ENCODE measurements at places on chromosomes 5 and 9. TPM values are rescaled to one million over a fixed set of nuclear protein-coding genes. Genes with fewer than 3 reads are reported as not detected.
A peak's percentile ranks its signal among the peaks of the same experiment; 100 is the strongest.

DNA sequence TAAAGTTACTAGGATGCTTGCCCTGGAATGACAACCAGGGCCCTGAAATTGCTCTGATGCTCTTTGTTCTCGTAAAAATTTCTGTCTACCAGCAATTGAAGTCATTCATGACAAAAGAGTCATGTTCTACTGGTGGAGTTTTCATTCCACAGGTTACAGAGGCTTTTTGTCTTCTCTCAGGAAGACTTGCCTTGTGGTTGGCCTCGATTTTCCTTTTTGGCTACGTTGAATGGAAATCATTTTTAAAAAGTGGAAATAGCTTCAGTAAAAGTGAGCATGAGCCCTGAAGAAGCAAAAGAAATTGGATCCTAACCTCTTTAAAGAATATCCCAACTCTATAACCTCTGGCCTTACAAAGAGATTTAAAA lies 255.2 kb downstream of the AOPEP start:
- H3K36me3 ChIP-seq, result no peaks in the 10 kb centered on the region
- no peak overlapping the region for H3K4me3 ChIP-seq
- DNase-seq, result no peak
- no peak overlapping the region for H3K27ac ChIP-seq
- no peaks in the 10 kb centered on the region for H3K27me3 ChIP-seq

The TMEFF1 gene
- not detected for total RNA-seq

DNA sequence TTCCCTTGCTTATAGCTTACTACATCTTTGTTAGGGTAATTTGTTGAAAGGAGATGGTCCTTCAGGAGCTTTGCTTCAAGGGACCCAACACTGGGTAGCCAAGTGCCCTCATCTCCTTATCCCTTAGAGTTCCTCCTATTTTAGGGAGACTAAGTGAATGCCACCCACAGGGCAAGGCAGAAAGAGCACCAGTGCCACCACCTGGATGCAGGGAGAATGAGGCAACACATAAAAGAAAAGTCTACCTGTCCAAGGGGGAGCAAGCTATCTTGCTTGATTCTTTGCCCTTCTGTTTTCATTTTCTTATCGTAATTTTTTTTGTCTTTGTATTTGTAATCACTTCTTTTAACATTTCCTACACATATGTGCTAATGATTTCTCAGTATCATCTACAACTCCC lies 205.5 kb downstream of the NPR3 start:
- DNase-seq, result no peak
- H3K36me3 ChIP-seq, result no peaks in the 10 kb centered on the region
- no peaks in the 10 kb centered on the region for H3K4me1 ChIP-seq

- H3K4me3 ChIP-seq, result no peak overlapping the region
- DNase-seq, result no peak
- H3K4me1 ChIP-seq, result peaks cover 95% of the 10 kb centered on the region
- H3K27me3 ChIP-seq, result no peaks in the 10 kb centered on the region
- peak overlapping the region; percentile 83 for H3K27ac ChIP-seq
These were observed 19.1 kb downstream of the PDGFRB start for GRCh38 chr5:150136305-150137167.

- H3K4me1 ChIP-seq, result peaks cover 9% of the 10 kb centered on the region
- no peak for DNase-seq
- no peak overlapping the region for H3K27ac ChIP-seq
- no peaks in the 10 kb centered on the region for H3K36me3 ChIP-seq
- H3K27me3 ChIP-seq, result no peaks in the 10 kb centered on the region
These were observed 66.2 kb downstream of the NACC2 start for GRCh38 chr9:136028760-136029470.

DNA sequence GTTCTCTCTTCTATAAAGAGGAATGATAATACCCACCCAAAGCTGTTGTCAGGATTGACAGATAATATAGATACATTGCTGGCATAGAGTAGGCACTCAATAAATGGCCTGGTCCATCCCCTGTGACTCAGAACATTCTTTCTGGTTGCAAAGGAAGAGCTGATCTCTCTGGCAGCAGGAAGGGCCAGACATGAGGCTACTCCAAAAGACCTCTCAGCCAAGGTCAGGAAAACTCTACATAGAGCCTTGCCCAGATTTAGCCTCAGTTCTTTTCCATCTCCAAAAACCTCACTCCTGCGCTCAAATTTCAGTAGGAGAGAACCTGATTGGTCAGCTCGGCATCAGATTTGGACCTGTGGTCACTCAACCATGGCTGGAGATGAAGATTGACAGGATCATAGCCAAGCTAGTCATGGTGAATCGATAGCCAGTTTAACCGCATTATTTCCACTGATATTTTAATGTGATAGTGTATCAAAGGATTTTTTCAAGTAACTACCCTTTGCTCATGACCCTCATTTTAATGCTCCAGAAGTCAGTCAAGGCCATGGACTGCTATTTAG lies 319.6 kb downstream of the DRD1 start:
- H3K4me1 ChIP-seq, result no peaks in the 10 kb centered on the region
- no peak for DNase-seq
- H3K27me3 ChIP-seq, result no peaks in the 10 kb centered on the region
- no peak overlapping the region for H3K4me3 ChIP-seq
- no peak overlapping the region for H3K27ac ChIP-seq
- H3K36me3 ChIP-seq, result no peaks in the 10 kb centered on the region

- no peak overlapping the region for H3K27ac ChIP-seq
- no peak for DNase-seq
- H3K27me3 ChIP-seq, result no peaks in the 10 kb centered on the region
- no peak overlapping the region for H3K4me3 ChIP-seq
These were observed 9.4 kb upstream of the CD72 start for GRCh38 chr9:35627575-35627974.

DNA sequence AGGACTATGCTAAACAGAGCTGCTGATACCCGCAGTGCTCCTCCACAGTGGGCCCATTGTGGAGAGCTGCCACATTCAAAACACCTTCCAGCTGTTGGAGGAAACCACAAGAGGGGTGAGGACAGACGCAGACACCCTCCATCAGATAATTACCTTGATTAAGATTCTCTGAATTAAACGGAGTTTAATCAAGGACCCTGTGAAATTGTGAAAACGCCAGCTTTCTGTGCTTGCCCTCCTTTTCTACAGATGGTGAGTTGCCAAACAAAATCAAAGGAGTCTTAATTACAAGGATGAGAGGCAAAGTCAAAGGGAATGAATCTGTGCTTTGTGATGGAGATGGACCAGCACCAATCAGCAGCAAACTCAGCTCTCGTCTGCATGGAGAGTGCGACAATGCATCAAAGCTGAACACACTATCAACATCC lies 596.1 kb downstream of the ELAVL2 start:
- H3K4me3 ChIP-seq, result no peak overlapping the region
- no peaks in the 10 kb centered on the region for H3K27me3 ChIP-seq
- no peak for DNase-seq
- no peaks in the 10 kb centered on the region for H3K4me1 ChIP-seq

DNA sequence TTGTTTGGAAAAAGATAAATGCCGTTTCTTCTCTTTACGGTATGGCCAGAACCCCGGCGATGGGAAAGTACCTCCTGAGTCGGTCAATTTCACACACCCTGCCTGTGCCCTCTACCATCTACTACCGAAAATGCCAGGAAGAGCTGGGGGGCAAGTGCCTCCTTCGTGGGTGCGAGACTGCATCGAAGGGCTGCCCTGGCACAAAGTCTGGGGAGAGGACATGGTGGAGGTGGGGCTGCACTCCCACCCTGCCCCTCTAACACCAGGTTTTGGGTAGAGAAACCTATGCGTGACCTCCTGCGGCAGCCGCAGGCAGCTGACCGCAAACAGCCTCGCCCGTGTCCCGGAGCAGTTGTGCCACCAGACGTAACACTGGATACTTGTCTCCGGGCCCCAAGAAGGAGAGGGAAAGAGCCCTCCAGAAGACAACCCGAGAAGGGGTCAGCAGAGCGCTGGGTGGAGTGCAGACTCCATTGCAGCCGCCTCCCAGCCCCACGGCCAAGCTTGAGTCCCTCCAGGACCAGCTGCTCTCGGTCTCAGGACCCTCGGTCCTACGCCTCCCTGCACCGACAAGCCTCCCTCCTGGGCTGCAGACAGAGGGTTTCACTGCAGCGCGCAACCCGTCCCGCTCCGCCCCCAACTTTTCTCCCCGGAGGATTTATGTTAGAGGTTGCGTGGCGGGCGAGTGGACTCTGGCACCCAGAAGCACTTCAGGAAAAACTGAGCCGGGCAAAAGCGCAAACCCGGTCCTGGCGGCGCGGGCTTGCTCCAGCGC lies 823 bp upstream of the PRDM6 start:
- peak overlapping the region; percentile 68 for H3K4me3 ChIP-seq
- peaks cover 37% of the 10 kb centered on the region for H3K4me1 ChIP-seq
- DNase-seq, result no peak
- H3K36me3 ChIP-seq, result no peaks in the 10 kb centered on the region
- H3K27me3 ChIP-seq, result peaks cover 24% of the 10 kb centered on the region

The BAAT gene
- not detected for total RNA-seq

The SELENOP gene
- 344 TPM for total RNA-seq

The GRM6 gene
- total RNA-seq, result not detected

The PFN3 gene
- not detected for total RNA-seq

DNA sequence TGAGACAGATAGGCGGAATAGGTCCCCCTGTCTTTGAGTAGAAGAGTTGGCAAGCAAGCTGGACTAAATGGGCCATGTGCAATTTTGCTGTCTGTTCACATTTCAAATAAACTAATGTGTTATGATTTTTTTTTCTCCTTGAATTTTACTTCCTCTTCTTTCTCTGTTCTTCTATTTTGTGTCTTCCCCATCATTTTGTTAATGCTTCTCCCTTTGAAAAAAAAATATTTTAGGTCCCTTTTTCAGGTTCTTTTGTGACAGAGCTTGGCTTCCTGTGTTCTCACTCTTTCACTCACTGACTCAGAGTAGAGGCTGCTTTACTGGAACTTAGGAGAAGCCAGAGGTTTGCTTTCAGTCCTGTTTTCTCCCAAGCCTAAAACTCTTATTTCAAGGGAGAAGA lies 48.1 kb downstream of the PTCD2 start:
- H3K27me3 ChIP-seq, result no peaks in the 10 kb centered on the region
- no peak overlapping the region for H3K4me3 ChIP-seq
- no peaks in the 10 kb centered on the region for H3K4me1 ChIP-seq
- H3K27ac ChIP-seq, result no peak overlapping the region
- no peaks in the 10 kb centered on the region for H3K36me3 ChIP-seq

The TAS2R1 gene
- not detected for total RNA-seq

The FBXL7 gene
- 21.1 TPM for total RNA-seq

Data from vagina (tissue), 2 donors.